IMR-90 (cell line): ENCODE measurements at places on chromosomes 1 and 21. TPM values are rescaled to one million over a fixed set of nuclear protein-coding genes. Genes with fewer than 3 reads are reported as not detected.

The ATXN7L2 gene
- 1.3 and 1.7 TPM in 2 replicates for total RNA-seq

DNA sequence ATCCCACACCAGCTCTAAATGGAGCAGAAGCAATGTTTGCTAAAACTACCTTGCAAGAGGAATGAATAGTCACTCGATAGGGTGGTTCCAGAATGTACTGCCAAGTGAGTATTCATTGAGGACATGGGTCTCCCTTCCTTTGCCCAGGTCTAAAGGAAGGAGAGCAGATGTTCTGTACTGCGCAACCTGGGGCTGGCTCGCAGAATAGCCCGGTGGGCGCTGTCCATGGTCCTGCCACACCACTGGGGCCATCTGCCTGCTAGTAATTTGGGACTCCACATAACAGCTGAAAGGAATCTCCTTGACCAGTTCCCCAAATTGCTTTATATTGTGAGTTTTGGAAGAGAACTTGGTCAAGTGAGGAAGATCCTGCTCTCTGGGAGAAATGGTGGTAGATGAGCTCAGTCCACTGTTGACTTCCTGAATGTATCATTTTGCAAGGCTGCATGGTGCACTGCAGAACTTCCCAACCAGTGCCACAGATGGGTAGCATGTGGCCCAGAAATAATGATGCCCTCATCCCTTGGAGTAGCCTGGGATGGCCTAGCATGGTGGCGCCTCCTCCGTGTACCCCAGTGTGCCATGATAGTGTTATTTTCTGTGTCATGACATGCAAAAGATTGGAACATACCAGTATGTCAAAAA lies 5.7 kb downstream of the SLC6A17 start:
- peak; percentile 63 for DNase-seq

DNA sequence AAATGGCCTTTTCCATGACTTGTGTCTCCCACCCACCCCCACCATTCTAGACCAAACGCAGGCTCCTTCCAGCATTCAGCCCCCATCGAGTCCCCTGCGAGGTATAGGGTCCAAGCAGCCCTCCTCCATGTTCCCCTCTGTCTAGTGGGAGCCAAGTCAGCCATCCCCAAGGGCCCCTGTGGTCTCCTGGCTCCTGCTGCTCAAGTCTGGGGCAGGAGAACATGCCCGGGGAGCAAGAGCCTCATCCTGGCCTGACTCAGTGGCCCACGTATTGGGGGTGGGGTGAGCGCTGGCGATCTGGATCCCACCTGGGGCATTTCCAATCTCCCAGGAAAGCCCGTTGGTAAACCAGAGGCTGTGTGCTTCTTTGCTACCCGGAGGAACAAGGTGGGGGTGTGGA lies 4.1 kb upstream of the PRDM16 start:
- no peak for DNase-seq

DNA sequence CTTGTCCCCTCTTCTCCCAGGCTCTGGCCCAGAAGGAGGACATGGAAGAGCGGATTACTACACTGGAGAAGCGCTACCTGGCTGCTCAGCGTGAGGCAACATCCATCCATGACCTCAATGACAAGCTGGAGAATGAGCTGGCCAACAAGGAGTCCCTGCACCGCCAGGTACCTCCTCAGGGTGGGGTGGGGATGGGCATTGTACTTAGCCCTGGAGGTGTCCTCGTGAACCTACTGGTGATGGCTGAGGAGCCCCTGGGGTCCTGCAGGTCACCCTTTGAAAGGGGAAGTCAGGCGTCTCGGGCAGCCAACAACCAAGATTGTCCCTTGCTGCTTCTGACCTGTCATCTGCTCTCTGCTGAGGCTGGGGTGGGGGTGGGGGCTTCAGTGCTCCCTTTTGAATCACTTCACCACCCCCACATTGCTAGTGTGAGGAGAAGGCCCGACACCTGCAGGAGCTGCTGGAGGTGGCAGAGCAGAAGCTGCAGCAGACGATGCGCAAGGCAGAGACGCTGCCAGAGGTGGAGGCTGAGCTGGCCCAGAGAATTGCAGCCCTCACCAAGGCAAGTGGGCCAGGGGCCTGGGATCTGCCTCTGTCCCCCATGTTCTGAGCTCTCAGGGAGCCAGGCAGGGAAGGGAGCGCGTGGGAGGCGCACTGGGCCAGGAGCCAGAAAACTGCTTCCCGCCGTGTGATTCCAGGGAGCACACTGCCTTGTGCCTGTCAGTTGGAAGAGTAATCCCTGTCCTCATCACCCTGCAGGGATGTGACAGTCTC lies 19.7 kb downstream of the PPFIA4 start:
- peak; percentile 35 for DNase-seq

DNA sequence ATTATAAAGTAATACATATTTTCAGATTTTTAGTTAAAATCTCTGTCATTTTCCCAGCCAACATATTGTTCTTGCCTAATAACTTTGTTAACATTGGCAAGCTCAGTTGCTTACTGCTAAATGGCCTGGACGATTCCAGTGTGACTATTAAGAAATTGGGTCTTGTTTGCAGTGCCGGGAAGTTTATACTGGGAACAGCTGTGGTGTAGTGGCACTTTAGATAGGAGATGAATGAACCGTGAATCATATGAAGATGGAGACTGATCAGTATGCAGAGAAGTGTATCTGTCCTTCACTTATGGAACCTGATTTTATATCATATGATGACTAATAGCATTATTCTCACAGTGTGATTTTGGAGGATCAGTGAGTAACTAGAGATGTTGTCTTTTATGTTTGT lies 3.3 kb downstream of the CHRM3 start:
- no peak for DNase-seq

DNA sequence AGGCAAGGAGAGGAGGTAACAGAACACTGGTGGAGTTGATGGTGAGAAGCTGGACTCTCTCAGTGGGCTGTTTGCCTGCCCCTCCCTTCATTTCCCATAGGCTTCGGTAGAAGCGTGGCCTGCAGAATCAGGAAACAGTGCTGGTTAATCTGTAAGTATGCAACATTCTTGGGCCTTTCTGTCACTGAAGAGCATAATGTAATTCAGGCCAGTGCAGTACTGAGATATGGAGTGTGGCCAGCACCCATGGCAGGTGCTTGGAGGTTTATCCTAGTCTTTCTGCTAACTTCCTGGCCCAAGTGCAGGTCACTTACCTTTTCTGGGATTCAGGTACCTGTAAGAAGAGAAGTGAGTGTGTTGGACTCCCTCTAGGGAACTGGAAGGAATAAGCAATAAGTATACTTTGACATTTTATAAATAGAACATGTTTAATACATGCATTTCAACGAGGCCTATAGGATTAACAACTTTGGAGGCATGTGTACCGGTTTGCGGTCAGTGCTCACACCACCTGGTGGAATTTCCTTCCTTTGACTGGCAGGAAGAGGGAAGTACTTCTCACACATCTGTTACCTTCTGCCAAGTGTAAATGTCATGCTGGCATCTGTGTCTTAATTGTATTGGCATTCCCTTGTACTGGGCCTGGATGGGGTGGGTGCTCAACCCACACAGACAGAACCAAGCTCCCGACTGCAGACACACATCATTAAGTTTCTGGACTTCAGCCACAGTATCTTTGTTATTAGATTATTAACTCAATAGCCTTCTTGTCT lies 105.5 kb downstream of the KIF26B start:
- no peak for DNase-seq

The NR0B2 gene
- total RNA-seq = not detected in 2 replicates

GRCh38 chr1:155976913-155977689 lies 1.2 kb downstream of the ARHGEF2 start:
- no peak for DNase-seq

DNA sequence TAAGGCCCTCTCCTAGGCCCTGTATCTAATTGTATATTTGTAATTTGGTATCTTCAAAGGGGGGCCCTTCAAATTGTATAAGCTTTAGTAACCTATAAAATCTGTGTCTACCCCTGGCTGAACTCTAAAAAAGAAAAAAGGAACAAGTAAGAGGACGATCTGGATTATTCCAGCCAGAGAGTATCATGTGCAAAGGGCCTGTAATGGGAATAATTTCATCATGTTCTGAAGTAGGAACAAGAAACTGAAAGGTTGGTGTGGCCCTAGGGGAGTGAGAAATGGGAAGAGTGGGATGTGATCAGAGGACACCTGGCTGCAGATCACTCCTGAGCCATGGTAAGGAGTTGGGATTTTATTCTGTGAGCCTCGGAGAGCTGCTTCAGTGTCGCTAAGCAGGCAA lies 14.7 kb downstream of the PTAFR start:
- DNase-seq = no peak

DNA sequence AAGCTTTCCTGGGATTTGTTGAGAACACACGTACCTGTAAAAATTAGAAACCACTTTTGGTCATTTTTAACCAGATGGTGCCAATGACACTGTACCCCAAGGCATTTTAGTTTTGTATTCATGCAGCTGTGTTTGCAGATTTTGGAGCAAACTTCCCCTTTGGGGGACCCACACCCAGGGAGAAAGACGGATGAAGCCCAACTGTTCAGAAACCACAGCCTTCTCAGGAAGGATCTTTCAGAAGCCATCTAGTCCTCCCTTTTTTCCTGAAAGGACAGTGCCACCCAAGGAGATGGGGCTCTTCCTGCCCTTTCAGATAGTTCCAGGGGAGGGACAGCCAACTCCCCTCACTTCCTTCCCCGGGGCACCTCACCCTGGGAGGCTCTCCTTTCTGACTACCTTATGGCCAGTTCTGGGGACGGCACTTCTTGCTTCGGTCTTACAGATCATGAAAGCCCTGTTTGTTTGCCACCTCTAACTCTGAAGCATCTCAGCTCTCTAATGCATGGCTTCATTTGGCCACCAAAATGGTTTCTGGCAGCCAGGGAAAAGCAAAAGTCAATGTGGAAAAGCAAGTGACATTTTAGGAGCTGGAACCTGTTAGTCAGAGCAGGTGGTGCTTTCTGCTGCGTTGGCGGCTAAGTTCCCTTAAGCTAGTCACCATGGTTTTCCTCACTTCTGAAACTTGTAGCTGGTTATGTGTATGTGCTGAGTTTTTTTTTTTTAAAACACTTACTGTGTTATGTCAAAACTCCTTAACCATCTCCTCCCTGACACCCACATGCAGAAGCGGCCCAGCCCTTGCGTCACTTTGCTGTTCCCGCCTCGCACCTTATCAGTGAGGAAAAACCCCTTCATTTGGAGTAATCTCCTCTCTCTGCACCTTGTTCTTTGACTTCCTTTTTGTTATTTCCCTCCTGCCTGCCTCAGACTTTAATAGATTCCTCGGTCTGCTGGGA lies 10.1 kb downstream of the TMCC2 start:
- DNase-seq = no peak

The SDE2 gene
- total RNA-seq = 14.7 and 29.4 TPM in 2 replicates

The CRYAA gene
- total RNA-seq = not detected in 2 replicates

GRCh38 chr1:45501505-45501859 lies 1.4 kb downstream of the MMACHC start:
- no peak for DNase-seq

DNA sequence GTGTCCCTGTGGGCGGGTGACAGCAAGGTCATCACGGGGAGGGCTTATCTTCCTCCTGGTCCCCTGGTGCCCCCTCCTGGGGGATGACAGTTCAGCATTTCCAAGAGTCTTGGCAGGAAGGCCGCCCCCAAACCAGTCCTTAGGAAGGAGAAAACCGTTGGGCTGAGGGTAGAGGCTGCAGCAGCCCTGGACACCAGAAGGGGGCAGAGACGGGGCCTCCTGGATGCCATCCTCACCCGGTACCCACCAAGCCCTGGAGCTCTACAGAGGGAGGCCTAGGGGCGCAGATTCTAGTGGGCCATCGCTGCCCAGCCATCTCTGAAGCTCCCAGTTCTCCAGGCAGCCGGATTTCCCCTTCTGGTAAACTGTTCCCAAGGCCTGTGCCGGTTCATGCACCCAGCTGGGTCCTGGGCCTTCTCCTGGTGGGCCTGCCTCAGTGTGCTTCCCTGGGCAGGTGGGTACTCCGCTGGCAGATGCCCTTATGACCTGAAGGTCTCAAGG lies 14.8 kb upstream of the ZNF669 start:
- no peak for DNase-seq

The TCHHL1 gene
- not detected in 2 replicates for total RNA-seq

DNA sequence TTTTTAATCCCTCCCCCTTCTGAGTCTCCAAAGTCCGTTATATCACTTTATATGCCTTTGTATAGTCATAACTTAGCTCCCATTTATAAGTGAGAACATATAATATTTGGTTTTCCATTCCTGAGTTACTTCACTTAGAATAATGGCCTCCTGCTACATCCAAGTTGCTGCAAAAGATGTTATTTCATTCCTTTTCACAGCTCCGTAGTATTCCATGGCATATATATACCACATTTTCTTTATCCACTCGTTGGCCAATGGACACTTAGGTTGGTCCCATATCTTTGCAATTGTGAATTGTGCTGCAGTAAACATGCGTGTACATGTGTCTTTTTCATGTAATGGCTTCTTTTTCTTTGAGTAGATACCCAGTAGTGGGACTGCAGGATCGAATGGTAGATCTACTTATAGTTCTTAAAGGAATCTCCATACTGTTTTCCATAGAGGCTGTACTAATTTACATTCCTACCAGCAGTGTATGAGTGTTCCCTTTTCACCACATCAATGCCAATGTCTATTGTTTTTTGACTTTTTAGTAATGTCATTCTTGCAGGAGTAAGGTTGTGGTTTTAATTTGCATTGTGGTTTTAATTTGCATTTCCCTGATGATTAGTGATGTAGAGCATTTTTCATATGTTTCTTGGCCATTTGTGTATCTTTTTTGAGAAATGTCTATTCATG lies 12.3 kb downstream of the MAN1C1 start:
- DNase-seq = no peak

- DNase-seq = peak; percentile 29
These were observed 128.8 kb downstream of the MACF1 start for GRCh38 chr1:39333296-39333695.

- no peak for DNase-seq
These were observed 656.1 kb upstream of the NEGR1 start for GRCh38 chr1:72938408-72938807.

DNA sequence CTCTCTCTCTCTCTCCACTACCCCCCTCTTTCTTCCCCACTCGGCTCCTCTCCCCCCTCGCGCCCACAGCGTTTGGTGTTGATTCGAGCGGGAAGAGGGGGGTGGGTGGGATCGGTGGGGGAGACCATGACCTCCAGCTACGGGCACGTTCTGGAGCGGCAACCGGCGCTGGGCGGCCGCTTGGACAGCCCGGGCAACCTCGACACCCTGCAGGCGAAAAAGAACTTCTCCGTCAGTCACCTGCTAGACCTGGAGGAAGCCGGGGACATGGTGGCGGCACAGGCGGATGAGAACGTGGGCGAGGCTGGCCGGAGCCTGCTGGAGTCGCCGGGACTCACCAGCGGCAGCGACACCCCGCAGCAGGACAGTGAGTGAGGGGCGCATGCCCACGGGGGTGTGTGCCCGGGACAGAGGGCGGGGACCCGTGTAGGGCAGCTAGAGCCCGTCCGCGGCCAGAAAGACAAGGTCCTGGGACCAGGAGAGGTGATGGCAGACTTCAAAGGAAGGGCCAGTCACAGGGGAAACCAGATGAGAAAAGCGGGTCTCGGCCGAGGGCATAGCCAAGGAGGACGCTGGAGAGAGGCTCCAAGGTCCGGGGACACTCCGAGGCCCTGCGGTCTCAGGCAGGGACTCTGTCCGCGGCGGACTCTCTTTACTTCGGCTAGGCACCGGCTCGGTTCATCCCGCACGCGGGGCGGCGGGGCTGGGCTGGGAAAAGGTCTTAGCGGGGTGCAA lies at the start of gene PRRX1:
Gene PRRX1, plus strand, starts transcription at position 39 of the 735 bp plus-strand sequence. Its CDS starts 88 bp downstream, at position 127.
- peak; percentile 32 for DNase-seq

GRCh38 chr1:47662068-47662467 lies 224.2 kb downstream of the FOXD2 start:
- no peak for DNase-seq

- peak; percentile 97 for DNase-seq
These were observed 29.1 kb upstream of the C21orf91 start for GRCh38 chr21:17848228-17848627.
